Dermis lymphatic vessel endothelial cell (primary cell): ENCODE measurements at places on chromosomes 12 and 14. TPM values are rescaled to one million over a fixed set of nuclear protein-coding genes. Genes with fewer than 3 reads are reported as not detected.

The LMNTD1 gene
- 0.09 TPM in 1 of 2 replicates, not detected in the other for total RNA-seq

The CCDC184 gene
- total RNA-seq = 0.11 TPM in 1 of 2 replicates, not detected in the other

The MMAB gene
- total RNA-seq = 10.4 and 11.1 TPM in 2 replicates

The MTA1 gene
- 19.9 and 26.9 TPM in 2 replicates for total RNA-seq

The AMHR2 gene
- not detected in 2 replicates for total RNA-seq

The TMEM117 gene
- 7.5 and 8.9 TPM in 2 replicates for total RNA-seq

The IL26 gene
- total RNA-seq = not detected in 2 replicates

The NUMB gene
- 64.6 and 94.4 TPM in 2 replicates for total RNA-seq

The SLC39A2 gene
- total RNA-seq = not detected in 2 replicates

The SYNE3 gene
- total RNA-seq = 19.2 and 27.6 TPM in 2 replicates

The SP1 gene
- total RNA-seq = 30.2 and 36.9 TPM in 2 replicates

The KDM2B gene
- 20.9 and 23.2 TPM in 2 replicates for total RNA-seq

The SMOC1 gene
- 1.6 and 1.8 TPM in 2 replicates for total RNA-seq

The VDR gene
- total RNA-seq = under 0.01 and 0.11 TPM in 2 replicates

The FAM181A gene
- not detected in 2 replicates for total RNA-seq

The HOXC12 gene
- total RNA-seq = under 0.01 TPM in 1 of 2 replicates, not detected in the other
